ENCODE measurements at places on chromosomes 4 and X. TPM values are rescaled to one million over a fixed set of nuclear protein-coding genes. Genes with fewer than 3 reads are reported as not detected.

LRP2BP gene
- 1.0 TPM for total RNA-seq

DNA sequence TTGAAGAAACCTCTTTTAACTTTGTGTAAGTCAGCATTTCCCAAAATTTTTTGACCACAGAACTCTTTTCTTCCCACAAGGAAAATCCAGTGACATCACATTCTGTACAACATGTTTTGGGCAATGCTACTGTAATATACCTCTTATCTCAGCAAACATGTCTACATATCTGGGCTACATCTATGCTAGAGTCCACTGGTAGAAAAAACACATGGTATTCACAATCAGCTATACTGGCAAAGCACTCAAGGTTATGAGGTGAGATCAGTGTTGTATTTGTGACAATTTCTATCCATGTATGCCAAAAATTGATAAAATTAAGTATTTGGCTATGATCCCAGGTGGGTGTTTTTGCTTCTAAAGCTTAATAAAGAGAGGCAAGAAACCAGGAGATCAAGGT is 98.0 kb downstream of the ATP11C start:
- no peak overlapping the region for H3K4me3 ChIP-seq
- no peaks in the 10 kb centered on the region for H3K36me3 ChIP-seq

FAM9A gene
- not detected for total RNA-seq

DNA sequence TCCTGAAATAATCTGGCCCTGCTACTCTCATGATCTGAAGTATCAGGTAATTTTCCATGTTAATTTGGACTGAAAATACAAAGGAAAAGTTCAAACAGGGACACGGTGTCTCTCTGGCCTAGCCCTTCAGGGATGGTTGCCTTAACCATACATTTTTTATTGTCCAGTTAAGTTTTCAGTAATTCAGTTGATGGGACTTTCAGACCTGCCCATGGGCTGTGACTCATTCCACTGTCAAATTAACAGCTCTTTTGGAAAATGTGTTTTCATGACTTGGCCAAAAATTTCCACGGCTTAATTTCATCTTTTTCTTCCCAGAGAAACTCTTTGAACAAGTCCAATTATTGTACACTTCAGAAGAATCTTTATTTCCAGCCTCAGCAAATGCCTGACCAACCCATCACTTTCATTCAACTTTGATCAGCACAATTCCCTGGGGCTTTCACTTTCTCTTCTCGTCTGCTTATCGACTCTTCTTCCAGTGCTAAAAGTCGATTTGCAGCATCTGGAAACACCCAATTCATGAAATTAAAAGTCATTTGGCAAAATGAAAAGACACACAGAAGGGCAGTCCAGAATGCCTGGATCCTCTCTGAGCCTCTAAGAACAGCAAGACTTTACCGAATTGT is 293.9 kb downstream of the RAB28 start:
- no peak overlapping the region for H3K4me3 ChIP-seq
- H3K27ac ChIP-seq: no peak overlapping the region
- H3K36me3 ChIP-seq: no peaks in the 10 kb centered on the region
- H3K27me3 ChIP-seq: no peaks in the 10 kb centered on the region
- H3K4me1 ChIP-seq: no peaks in the 10 kb centered on the region

FRYL gene
- total RNA-seq: 57.0 TPM

NKX6-1 gene
- not detected for total RNA-seq
